ENCODE measurements at places on chromosomes 3 and 15.

GRCh38 chr15:69971771-69972170, 125.9 kb downstream of the TLE3 start:
- DNase-seq: no peak

GRCh38 chr3:16885593-16886302, 993 bp downstream of the PLCL2 start:
- DNase-seq: peak; percentile 19

GRCh38 chr3:158953131-158953530, 151.3 kb downstream of the MFSD1 start:
- peak; percentile 2 for DNase-seq

- peak; percentile 83 for DNase-seq
Observed at GRCh38 chr15:99324082-99324620, 72.9 kb downstream of the LRRC28 start.

DNA sequence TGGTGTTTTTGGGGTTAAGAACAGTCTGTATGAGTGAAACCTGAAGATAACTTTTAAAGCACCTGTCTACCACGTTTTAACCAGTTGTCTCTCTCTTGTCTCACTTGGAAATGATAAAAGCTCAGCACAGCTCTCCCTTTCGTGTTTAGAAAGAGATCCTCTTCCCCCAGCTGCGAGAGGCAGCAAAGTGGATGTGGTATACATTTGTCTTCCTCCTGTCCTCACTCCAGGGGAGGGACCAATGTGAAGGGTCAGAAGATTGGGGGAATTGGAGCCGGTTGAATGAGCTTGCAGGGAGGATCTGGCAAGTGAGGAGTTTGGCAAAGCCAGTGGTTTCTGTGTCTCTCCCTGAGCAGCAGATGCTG, 14.6 kb downstream of the SMAD6 start:
- no peak for DNase-seq

GRCh38 chr15:78077053-78077870, at the start of gene TBC1D2B:
TSS of gene TBC1D2B (minus strand) at chr15:78077711. CDS start at chr15:78077652, 59 bp downstream.
- DNase-seq: peak; percentile 59

DNA sequence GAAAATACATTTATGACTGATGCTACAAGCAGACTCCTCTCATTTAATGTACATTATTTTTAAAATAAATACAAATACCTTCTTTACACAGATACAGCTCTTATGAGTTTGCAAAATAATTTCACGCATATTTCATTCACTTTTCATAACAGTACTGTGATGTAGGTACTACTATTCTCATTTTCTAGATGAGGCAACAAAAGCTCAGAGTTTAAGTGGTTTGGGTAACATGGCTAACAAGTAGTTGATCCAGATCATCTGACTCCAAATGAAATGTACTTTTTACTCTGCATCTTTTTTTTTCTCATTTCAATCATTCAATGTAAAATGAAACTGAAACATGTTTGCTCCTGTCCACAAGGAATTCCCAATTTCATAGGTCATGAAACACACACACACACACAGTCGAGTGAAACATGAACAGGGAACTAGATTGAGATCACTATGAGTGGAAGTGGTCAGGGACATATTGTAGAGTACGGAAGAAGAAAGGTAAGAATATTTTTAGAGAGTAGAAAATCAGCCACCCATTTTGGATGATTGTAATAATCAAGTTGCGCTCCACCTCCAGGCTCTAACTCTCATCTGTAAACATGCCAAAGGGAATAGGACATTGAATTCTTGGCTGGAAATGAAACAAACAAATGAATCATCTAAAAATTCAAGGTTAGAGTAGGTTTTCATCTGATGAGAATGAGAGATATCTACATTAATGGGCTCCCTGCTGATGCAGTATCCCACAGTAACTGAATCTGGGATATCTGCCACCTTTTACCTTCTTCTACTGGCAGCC, 92.4 kb downstream of the CLDN1 start:
- DNase-seq: peak; percentile 70

GRCh38 chr3:48196611-48197010, 8.4 kb upstream of the CDC25A start:
- DNase-seq: no peak

GRCh38 chr15:29788433-29789034, 33.7 kb downstream of the TJP1 start:
- peak; percentile 36 for DNase-seq

- DNase-seq: peak; percentile 80
Observed at GRCh38 chr3:46280105-46280797, 38.0 kb downstream of the CCR3 start.

DNA sequence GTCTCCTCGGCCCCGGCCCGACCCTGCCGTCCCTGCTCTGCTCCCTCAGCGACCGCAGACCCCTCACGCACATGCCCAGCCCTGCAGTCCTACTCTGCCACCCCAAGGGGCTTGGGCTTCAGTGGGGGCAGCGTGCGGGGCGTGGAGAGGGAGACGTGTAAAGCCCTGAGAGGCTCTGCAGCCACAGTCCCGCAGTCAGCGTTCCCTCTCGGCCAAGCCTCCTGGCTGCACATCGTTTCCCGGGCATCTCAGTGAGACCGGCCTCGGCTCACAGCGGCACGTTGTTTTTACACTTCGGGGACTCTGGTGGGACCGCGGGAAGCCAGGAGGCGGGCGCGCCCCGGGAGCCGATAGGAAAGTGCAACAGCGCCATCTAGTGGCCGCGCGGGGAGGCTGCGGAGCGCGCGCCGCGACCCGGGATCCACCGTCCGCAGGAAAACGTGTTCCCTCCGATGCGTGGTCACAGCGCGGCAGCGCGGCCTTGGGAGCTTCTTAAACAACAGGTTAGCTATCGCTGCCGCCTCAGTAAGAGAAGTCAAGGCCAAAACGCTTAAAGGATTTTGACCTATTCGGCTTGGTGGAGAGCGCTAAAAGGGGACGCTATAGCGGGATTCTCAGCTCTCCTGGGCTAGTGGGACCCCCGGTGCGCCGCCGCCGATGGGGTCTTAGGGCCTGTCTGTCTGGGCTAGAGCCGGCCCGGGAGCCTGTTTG, 226.8 kb upstream of the IGF1R start:
- peak; percentile 54 for DNase-seq

- DNase-seq: peak; percentile 82
Observed at GRCh38 chr3:170469151-170470062, 50.7 kb downstream of the CLDN11 start.

GRCh38 chr15:74315626-74316025, 51.8 kb downstream of the CYP11A1 start:
- DNase-seq: no peak

DNA sequence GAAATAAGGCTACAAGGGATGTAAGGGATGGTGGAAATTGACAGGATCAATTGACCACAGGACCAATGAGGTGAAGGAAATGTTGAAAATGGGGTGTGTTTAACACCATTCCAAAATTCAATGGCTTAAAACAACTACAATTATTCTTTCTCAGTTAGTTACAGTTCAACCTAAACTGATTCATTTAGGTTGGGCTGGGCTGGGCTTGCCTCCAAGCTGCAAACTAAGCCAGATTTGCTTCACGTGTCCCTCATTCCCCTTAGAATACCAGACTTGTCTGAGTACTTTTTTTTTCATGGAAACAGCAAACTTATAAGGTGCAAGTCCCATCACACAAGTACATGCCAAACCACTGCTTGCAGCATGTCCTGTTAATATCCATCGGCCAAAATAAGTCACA, 280.1 kb downstream of the NEK10 start:
- no peak for DNase-seq

- DNase-seq: peak; percentile 30
Observed at GRCh38 chr3:127822682-127823425, 539 bp upstream of the MGLL start.

DNA sequence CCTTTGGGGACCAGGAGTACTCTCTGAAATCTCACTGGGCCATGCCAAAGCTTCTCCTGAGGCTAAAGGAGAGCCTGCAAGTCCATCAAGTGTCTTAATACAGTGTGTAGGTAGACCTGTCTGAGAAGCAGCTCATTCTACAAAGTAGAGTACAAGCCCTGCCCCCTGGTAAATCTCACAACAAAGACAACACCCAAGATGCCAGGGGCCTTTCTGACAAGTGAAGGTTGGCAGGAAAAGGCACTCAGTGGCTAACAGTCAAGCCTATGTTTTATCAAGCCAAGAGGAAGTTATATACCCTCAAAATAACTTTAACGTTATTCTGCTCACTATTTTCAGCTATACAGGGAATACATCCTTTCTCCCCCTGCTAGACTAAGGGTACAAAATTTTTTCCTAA, 58.3 kb downstream of the NMNAT3 start:
- no peak for DNase-seq

DNA sequence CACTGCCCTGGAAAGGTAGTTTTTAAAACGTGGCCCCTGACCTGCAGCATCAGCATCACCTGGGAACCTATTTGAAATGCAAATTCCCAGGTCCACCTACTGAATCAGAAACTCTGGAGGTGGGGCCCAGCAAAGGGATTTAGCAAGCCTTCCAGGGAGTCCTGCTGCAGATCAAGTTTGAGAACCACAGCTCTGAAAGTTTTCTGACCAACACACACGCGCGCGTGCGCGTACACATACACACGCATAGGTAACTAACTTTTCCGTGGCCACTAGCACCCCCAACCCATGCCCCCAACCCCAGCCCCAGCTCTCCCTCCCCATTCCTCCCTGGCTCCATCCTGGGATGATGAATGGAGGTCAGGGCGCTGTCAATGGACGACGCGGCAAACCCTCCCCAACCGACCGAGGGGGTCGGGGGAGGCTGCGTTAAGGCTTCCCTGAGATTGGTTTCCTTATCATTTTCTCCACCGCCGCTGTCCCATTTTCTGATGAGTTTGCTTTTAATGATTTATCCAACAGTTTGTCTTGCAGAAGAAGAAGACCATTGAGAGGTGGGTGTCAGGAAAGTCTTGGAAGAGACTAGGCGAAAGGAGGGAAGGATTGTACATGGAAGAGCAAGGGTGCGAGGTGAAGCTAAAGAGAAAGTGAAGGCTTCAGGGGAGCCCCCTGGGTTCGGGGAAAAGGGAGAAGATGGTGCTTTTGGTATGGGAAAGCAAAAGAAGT, 590 bp upstream of the BOC start:
- no peak for DNase-seq

GRCh38 chr3:148021381-148021780, 612.2 kb downstream of the ZIC1 start:
- peak; percentile 52 for DNase-seq

GRCh38 chr15:52421029-52421428, 107.7 kb downstream of the MYO5A start:
- no peak for DNase-seq

GRCh38 chr3:60167186-60167585, 1084.1 kb downstream of the FHIT start:
- no peak for DNase-seq

DNA sequence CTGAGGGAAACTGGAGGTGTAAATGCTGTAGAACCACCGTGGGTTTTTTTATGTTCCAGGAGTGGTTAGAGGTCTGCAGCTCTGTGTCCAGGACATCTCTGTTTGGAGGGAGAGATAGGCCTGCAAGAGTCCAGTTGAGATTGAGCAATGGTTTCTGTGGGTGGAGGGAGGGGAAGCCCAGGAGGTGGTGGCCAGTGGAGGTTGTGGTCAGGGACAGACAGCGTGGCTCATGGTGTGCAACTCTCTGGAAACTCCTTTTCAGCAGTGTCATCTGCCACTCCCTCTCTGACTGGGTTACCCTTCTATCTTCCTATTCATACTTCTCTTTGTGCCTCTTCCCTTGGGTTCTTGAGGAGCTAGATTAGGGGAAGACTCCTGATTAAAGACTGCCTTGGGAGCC, 9.6 kb downstream of the XCR1 start:
- peak; percentile 24 for DNase-seq

DNA sequence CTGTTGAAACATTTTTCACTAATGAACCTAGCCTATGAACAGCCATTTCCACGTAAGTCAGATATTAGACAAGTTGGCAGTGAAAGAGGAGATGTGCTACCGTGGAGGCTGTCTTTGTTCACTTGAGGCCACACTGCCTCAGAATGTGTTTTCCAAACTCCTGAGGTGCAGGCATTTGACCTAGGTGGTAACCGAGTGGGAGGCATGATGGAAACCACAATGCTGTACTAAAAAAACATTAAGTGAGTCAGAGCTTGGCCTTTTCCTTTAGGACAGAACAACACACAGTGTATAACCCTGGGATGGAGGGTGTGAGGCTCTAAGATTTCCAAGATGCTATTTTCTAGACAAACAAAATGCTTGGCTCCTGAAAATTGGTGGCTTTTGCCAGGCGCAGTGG, 406.3 kb downstream of the SOX2 start:
- DNase-seq: no peak

DNA sequence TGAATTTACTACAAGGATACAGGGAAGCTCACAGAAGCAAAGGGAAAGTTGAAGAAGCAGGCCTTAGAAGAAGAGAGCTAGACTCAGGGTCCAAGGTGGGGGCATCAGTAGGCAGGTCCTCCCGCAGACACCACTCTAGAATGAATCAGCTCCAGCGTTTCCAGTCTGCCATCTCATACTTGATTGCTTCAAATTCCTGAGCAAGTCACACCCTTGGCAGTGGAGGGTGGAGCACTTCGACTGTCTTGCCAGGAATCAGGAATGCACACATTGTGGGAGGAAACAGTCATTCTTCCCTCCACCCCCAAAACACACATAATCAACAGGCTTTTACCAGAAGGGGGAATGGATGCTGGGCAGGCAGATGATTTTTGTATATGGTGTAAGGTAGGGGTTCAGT, 78.5 kb downstream of the CHCHD6 start:
- DNase-seq: peak; percentile 97

DNA sequence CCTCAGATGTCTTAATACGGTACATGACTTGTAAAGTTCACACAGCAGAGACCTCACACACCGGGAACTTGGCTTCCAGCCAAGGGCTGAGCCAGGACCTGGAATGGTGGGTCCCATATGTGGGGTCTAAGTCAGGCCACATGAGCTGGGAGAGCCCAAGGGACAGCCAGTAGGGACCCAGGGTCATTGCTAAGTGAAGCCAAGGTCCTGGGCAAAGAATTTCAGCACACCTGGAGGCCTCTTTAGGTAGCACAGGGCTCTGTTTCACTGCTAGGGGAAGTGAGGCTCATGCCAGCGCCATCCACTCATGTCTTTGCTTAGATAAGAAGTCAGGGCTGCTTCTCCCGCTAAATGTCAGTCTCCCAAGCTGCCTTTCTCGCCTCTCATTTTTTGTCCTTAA, 116.6 kb upstream of the TLE3 start:
- no peak for DNase-seq

GRCh38 chr3:190053919-190054672, 66.6 kb downstream of the P3H2 start:
- peak; percentile 88 for DNase-seq

DNA sequence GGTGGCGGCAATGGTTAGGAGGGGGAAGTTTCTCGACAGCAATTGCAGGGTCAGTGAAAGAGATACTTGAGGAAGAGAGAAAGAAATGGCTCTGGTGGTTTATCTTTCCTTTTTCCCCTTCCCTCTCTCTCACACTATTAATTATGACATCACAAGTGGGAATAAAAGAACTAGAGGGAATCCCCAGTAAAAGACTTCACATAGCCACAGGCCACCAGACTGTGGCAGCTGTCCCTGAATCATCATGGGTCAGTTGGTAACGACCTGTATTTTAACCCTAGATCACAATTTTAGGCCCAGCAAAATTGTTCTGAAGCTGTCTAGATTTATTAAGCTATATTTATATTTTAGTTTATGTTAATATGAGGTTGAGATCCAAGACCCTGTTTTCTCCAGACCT, 40.3 kb downstream of the MBNL1 start:
- DNase-seq: peak; percentile 32
